ENCODE measurements at places on chromosomes 2 and 18. TPM values are rescaled to one million over a fixed set of nuclear protein-coding genes. Genes with fewer than 3 reads are reported as not detected.

PDIA6 gene
- total RNA-seq: 86.7 TPM

ATL2 gene
- total RNA-seq: 53.5 TPM

RAB1A gene
- 118 TPM for total RNA-seq

PPP1R7 gene
- total RNA-seq: 77.1 TPM

SERPINB3 gene
- not detected for total RNA-seq

GRCh38 chr2:177419274-177419673, 26.7 kb downstream of the AGPS start:
- DNase-seq: no peak

DNA sequence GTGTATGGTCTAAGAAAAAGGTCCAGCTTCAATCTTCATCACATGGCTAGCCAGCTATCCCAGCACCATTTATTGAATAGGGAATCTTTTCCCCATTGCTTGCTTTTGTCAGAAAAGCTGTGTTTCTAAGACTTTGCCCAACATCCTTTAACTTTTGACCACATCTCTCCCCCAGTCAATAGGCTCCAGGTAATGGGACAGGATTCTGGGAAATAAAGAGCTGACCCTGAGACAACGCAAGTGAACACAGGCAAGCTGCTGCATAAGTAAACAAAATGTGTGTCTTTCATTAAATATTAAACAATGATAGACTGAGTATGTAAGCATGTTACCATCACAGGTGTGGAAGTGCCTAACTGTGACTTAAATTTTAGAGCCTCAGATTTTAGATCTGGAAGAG, 23.0 kb downstream of the FAM110C start:
- no peak for DNase-seq

- no peak for DNase-seq
Observed at GRCh38 chr2:219010162-219010756, 17.0 kb upstream of the CRYBA2 start.

- DNase-seq: no peak
Observed at GRCh38 chr2:224973112-224974016, 68.9 kb downstream of the DOCK10 start.

DNA sequence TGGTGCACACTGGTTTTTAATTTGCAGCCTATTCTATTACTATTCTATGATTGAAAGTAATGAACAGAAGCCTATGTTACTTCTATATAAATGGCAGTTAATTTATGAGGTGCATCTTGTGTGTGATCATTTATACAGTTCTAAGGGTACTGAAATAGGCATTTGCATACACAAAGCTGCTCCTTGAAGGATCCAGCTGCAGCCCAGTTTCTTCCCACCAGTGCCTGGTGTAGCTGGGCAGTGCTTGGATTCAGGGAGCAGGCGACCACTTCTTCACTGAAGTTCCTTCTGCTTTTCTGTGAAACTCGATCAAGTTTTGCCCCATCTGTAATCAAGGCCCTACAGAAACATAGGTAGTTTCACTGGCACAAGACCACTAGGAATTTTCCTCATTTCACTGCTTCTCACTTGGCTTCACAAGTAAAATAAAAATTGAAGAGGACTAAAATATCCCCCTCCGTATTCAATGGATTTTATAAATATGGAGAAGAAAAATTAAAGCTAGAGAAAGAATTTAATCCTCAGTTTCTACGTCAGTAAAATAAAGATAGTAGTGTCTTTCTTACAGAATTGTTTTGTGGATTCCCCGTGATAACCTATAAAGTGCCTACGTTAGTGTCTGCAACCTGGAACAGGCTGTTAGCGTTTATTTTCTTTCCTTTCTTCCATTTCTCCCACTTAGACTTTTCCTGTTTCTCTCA, 1.7 kb upstream of the LPIN2 start:
- no peak for DNase-seq

DNA sequence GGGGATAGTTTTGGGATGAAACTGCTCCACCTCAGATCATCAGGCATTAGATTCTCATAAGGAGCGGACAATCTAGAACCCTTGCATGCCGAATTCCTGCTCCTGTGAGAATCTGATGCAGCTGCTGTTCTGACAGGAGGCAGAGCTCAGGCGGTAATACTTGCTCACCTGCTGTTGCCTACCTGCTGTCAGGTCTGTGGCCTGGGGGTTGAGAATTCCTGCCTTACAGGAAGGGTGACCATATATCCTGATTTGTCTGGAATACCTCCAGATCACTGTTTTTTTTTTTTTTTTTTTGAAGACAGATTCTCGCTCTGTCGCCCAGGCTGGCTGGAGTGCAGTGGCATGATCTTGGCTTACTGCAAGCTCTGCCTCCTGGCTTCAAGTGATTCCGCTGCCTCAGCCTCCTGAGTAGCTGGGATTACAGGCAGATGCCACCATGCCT, 21.7 kb downstream of the ACSL3 start:
- no peak for DNase-seq

GRCh38 chr2:212448698-212449097, 89.9 kb downstream of the ERBB4 start:
- no peak for DNase-seq

DNA sequence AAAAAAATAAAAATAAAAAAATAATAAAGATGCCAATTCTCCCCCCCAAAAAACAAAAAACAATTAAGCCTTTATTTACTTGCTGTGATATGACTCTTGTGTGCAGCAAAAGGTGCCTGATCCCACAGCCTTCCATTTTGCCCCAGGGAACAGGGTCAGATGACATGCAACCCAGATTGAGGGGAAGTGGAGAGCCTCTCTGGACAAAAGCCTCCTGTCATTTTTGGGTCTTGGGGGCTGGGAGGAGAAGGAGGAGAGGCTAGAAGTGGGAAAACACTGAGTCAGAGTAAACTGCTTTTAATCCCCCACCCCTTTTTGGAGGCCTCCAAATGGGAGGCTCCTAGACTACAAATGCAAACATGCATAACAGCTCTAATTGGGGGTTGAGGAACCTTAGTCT, 46.6 kb upstream of the SCG2 start:
- DNase-seq: no peak

- no peak for DNase-seq
Observed at GRCh38 chr2:217868911-217869334, 133.9 kb downstream of the TNS1 start.
